ENCODE measurements at places on chromosomes 3 and 15.

- no peak for DNase-seq
Measured at GRCh38 chr3:67540198-67540894, 114.1 kb downstream of the SUCLG2 start.

GRCh38 chr15:61634837-61635236 is 405.7 kb upstream of the RORA start:
- DNase-seq = no peak

DNA sequence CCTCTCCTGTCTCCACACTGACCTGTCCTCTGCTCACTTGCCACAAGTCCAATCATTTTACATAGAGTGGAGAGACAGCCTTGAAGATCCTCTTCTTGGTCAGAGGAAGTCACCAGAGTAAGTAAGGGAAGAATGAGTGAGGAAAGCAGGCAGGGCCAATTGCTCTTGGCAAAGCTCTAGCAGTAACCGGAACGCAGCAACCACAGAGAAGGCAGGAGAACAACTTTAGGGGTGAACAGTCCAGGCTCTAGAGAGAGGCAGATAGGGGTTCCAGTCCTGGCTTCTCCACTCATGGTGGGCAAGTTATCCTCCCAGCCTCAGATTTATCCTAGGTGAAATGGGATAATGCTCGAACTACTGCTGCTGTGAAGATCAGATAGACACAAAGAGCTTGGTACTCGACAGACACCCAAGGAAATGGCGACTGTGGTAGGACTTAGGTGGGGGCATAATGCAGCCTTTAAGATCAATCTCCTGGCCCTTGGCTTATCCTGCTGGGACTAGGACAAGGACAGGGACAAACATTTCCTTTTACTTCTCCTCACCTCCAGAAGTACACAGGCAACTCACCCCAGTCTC is 1.2 kb upstream of the ADAMTSL3 start:
- DNase-seq = no peak

- no peak for DNase-seq
Measured at GRCh38 chr15:83917432-83917831, 263.5 kb downstream of the ADAMTSL3 start.

DNA sequence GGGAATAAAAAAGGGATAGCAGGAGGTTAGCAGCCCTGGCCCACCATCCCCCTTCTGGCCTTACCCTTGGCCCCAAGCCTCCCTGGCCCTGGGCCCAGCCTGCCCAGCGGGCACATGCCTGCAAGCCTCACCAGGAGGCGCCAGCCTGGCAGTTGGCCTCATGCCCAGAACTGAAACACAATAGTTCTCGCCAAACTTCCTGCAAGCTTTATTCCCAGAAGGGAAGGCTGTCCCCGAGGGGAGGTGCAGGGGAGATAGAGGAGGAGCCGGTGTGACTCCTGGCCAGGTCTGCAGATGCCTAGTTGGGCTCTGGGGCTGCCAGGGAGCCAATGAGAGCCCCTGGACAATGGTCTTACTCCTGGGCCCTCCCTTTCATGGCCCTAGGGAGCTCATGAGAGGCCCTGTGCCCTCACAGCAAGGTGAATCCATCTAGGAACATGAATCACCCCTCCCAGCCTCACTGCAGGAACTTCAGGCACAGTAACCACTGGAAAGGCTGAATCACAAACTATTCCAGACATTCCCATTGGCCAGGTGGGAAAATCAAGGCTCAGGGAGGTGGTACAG is 4.0 kb downstream of the CCDC33 start:
- no peak for DNase-seq

- DNase-seq = no peak
Measured at GRCh38 chr3:17535274-17535673, 207.2 kb downstream of the TBC1D5 start.

GRCh38 chr3:183277260-183277659 is 24.2 kb downstream of the B3GNT5 start:
- no peak for DNase-seq

GRCh38 chr15:67196672-67197363 is 57.6 kb downstream of the AAGAB start:
- DNase-seq = no peak

DNA sequence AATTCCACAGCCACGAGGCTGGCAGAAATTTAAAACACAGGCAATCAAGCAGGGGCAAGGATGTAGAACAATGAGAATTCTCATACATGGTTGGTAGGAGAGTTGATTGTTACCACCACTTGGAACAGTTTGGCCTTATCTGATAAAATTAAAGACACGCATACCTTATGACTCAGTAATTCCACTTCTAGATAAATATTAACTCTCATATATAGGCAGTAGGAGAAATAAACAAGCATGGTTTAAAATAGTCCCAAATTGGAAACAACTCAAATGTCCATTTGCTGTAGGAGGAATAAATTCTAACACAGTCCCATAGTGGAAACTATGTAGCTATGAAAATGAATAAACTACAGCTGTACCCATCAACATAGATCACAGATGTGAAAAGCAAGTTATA is 42.3 kb upstream of the USP3 start:
- DNase-seq = no peak

- peak; percentile 87 for DNase-seq
Measured at GRCh38 chr15:76533060-76533820, 196.7 kb downstream of the ISL2 start.

DNA sequence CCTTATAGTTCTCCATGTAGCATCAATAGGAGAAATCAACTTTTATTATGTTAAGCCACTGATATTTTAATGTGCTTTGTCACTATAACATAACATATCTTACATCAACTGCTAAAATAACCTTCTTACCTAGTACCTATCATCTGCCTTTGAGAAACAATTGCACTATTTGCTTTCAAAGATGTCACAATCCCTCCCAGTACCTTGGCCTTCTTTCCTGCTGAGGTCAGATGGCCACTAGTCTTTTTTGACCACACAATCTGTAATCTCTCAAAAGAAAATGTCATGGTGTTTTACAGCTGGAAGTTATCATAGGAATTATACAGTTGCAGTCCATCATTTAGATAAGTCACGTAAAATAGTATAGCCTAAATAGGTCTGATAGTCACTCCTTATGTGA is 247.5 kb upstream of the SLITRK3 start:
- DNase-seq = no peak

DNA sequence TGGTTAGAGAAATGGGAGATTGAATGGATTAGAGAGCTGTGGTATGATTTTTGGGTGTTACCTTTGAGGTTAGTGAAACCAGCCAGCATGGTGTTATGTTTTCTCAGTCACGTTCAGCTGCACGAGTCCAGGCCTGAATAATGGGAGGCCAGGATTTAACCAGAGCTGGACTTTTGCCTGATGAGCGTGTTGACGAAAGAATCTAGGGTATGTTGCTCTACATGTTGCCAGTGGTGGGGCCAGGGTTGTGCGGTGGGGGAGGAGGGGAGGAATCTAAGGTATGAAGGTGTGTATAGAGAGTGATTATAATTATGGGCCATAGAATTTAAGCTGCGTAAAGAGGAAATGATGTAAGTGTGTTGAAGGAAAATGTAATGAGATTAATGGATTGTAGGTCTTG is 22.8 kb downstream of the MINDY2 start:
- DNase-seq = no peak

DNA sequence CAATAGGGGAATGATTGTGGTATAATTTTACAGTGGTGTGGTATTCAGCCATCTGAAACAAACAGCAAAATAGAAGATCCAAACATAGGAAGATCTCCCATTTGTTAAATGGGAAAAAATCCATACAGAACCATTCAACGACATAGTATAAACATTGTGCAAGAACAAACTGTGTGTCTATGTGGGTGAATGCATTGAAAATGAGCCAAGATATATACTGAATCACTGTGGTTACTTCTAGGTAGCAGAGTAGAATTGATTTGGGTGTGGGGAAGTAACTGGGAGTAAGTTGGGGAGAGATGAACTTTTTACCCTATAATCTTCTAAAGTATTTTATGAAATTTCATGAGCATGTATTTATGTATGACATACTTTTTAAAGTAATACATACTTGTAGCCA is 123.1 kb upstream of the UMPS start:
- no peak for DNase-seq

DNA sequence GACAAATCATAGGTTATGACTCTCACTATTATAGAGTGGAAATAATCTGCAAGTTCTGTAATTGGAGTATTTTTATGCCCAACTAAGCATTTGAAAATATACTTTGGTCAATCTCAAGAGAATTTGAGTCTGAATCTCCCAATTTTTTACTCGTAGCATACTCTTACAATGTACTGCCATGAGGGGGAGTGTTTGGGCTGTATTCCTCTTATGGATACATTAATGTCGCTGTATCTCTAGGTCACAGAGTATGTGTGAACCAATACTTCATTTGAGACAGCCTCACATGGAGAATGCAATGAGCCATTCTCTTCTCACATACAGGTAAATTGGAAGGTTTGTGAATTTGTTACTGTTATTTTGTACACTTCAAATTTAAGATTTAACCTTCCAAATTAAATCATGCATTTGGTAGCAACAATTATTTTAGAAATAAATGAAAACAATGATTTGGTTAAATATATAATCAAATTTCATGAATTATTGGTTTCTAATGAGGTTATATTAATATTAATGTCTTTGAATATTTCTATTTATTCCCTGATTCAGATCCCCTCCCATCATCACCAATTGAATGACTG is 5.5 kb upstream of the CD200 start:
- DNase-seq = peak; percentile 67

GRCh38 chr15:69818529-69818928 is 279.2 kb downstream of the TLE3 start:
- DNase-seq = no peak

- no peak for DNase-seq
Measured at GRCh38 chr3:149777414-149778214, 14.7 kb downstream of the ANKUB1 start.

DNA sequence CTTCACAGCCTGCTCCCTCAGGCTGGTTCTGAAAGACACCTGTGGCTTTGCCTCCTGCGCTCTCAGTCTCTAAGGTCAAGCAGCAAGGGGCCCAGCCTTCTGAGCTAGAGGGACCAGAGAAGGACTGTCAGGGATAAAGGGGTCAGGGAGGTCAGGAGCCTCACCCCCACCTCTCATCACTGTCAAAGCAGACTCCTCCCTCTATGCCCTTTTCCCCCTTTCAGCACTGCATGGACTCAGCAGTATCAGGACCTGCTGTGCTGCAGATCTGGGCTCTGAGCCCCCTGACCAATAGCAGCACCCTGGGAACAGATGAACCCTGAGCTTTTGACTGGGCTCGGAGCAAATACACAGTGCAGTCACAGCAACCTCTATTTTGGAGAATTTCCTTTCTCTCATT is 3.2 kb upstream of the BMF start:
- DNase-seq = no peak

DNA sequence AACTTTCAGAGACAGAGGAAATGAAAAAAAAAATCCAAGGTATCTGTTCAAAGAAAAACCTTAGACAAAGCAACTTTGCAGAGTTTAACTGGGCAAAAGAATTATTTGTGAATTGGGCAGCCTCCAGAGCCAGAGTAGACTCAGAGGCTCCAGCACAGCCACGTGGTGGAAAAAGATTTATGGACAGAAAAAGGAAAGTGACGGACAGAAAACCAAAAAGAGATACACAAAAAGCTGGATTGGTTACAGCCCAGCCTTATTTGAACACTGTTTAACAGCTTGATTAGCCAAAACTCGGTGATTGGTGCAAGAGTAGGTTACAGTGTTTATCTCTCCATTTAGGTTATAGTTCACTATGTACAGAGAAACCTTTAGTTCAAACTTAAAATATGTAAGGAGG is 23.7 kb upstream of the GPD1L start:
- no peak for DNase-seq

- DNase-seq = no peak
Measured at GRCh38 chr15:41821831-41822230, 6.1 kb upstream of the JMJD7 start.

DNA sequence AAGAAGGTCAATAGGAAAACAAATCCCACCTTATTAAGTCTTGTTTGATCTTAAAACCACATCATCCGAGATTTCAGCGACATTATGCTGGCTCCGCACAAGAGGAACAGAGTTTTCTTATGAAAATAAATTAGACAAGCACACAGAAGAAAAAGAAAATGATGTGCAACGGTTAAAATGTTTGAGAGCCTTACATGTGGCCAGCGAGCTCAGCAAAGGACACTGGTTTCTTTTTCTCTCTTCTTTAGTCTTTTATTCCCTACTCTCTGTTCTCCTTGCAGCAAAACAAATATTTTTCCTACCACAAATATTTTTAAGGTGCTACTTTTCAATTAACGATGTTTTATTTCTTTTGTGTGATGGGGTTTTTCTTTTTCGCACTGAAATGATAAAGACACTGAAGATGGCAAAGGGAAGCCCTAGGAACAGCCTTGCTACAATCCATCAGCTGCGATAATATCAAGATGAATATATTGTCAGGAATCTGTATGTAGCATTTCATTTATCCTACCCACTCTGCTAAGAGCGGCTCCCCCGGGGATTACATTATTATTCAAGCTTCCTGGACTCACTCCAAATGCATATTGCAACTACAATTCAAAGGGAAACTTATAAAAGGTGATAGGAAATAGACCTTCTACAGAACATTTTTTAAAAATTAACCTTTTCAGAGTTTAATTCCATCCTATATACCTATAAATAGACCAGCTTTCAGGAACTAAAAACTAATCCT is 72.9 kb downstream of the ANXA2 start:
- no peak for DNase-seq

- DNase-seq = no peak
Measured at GRCh38 chr3:185263423-185263822, 9.6 kb upstream of the EHHADH start.

- DNase-seq = no peak
Measured at GRCh38 chr3:17183951-17184550, 299.3 kb downstream of the PLCL2 start.

- no peak for DNase-seq
Measured at GRCh38 chr3:42139621-42140453, 48.7 kb downstream of the TRAK1 start.

DNA sequence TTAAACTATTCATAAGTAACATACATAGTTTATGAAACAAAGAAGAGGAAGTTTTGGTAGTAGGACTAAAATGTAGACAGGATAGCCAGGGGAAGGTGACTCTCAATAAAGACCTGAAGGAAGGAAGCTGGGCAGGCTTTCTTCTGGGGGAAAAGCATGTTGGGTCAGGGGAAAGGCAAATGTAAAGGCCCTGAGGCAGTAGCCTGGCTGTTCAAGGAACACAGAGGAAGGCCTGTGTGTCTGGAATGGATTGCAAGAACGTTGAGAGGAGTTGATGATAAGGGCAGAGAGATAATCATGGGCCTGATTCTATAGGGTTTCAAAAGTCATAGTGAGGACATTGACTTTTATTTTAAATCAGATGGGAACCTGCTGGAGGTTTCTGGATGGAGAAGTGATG is 167.6 kb downstream of the SNRK start:
- DNase-seq = no peak

DNA sequence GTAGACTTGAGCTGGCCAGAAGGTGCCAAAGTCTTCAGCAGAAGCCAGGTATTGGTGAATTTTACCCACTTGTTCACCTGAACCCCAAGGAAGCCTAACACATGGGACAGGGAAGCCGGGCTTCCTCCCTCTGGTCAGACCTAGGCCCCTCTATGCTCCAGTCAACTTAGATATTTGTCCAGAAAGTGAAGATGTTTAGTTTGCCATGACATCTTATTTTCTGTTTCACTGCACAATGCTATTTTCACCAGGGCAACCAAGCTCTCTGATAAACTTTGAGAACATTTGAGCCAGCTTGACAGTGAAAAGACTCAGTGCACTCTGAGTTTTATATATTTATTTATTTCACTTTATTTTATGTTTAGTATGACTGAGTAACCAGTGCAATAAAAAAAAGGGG is 71.0 kb downstream of the SOX14 start:
- no peak for DNase-seq

Data from MV-4-11 (cell line).